ENCODE measurements at places on chromosomes 1 and 21.

GRCh38 chr1:245458761-245459174, 304.0 kb downstream of the KIF26B start:
- no peak for DNase-seq

- DNase-seq = peak; percentile 8
Observed at GRCh38 chr1:154497026-154497806, 4.8 kb upstream of the TDRD10 start.

DNA sequence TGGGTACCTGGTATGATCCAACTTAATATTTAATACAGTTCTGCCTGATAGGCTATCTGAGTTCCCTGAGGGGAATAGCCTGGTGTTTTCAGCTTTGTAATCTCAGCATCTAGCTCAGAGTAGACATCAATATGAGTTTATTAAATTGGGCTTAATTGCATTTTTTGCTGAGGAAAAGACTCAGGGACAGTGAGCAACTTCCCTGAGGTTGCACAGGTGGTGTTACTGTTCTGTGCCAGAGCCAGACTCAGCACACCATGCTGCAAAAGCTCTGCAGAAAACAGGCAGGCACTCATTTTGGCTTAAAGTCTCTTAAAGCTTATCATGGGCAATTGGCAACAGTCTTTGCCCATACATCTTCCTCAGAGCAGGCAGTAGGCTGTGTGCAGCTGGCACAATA, 90.5 kb upstream of the JUN start:
- DNase-seq = no peak

DNA sequence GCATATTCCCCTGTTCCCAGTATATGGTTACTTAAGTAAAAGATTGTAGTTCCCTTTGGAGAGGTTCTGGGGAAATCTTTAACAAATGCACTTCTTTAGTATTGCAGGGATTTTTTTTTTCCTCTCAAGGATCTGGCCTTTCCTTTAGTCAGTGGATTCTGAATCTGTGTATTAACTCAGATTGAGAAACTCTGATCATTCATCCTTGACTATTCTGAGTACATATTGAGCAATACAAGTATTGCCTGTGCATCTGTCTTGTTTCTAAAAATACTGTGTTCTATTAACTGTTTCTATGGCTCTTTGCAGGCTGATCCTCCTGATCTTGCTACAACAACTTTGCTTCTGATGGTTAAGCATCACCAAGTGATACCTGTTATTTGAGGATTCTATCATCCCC, 67.8 kb upstream of the FGGY start:
- peak; percentile 71 for DNase-seq

- no peak for DNase-seq
Observed at GRCh38 chr1:30195424-30196134, 527.8 kb downstream of the MATN1 start.

- no peak for DNase-seq
Observed at GRCh38 chr21:33872881-33873515, 42.6 kb downstream of the ATP5PO start.

DNA sequence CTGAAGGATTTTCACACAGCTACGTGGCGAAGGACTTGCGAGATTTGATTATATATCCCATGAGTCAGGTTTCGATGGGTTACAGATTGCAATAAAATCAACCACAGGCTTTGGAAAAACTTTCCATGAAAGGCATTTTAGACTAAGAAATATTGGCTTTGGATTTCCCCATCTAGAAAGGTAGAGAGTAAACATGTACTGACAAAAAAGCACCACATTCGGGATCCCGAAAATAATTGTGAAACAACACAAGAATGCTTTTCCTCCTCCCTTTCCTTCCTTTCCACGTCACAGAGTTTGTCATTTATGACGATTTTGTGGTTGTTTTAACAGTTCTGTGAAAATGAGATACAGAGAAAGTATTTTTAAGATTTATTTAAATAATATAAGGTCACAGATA, 38.5 kb downstream of the TGFB2 start:
- DNase-seq = peak; percentile 65

GRCh38 chr1:62389531-62389930, 47.3 kb upstream of the USP1 start:
- no peak for DNase-seq

DNA sequence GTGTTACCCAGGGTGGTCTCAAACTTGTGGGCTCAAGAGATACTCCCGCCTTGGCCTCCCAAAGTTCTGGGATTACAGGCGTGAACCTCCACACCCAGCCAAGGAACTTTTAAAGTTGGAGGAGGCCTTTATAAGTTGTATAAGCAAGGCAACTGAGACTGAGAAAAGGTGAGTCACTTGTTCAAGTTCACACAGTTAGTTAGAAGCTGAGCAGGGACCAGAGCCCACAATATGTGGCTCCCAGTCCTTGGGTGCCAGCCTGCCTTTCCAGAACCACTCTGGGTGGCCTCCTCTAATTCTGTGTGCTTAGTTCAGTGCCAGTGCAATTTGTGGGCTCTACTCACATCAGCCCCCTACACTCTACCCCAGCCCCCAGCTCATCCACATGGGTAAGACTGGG, 3.7 kb downstream of the RAB25 start:
- no peak for DNase-seq

DNA sequence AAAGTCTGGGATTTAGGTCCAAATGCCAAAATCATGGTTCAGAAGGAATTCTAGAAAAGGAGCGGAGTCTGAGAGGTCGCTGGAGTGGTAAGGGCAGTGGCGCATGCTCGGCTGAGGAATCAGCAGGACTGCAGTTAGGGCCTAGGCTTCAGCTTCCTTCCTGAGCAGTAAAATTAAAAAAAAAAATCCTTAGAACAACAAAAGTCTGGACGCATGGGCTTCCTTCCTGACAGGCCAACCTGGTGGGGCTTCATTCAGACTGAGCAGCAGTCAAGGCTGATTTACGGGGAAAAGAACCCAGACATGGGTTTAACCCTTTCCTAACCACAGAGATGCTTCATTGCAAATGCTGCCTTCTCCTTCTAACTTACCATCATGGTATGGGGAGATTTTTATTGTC, 17.1 kb downstream of the RNF220 start:
- no peak for DNase-seq

DNA sequence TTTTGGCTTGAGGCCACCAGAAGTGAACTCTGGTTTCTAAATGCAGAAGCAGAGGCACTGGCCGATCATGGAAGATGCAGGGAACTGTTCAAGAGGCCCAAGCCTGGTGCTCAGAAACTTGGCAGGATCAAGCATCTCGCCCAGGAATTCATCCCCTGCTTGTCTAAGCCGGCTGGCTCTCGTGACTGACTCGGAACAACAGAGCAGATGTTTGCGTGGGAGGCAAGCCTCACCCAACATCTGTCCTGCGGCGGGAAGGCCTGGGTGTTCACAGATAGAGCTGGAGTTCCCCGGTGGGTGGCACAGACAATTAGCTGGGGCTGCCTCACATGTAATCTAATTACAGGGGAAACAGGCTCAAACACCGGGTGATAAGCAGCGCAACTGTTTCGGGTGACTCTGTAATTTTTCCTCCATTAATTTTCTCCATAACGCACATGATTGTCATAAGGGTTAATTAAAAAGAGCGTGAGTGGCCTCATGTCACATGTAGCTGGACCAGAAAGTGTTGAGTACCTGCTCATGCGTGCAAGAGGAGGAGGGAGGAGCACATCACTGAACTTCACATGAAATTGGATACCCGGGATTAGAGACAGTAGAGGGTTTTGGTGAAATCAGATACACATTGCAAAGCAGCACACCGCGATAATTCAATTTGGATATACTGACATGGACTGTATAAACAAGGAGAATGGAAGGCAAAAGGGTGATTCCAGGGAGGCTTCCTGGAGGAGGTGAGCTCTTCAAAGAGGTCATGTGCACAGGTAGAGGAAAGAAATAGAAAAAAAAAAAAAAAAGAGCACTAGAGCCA, 180.0 kb downstream of the ETS2 start:
- DNase-seq = peak; percentile 87

DNA sequence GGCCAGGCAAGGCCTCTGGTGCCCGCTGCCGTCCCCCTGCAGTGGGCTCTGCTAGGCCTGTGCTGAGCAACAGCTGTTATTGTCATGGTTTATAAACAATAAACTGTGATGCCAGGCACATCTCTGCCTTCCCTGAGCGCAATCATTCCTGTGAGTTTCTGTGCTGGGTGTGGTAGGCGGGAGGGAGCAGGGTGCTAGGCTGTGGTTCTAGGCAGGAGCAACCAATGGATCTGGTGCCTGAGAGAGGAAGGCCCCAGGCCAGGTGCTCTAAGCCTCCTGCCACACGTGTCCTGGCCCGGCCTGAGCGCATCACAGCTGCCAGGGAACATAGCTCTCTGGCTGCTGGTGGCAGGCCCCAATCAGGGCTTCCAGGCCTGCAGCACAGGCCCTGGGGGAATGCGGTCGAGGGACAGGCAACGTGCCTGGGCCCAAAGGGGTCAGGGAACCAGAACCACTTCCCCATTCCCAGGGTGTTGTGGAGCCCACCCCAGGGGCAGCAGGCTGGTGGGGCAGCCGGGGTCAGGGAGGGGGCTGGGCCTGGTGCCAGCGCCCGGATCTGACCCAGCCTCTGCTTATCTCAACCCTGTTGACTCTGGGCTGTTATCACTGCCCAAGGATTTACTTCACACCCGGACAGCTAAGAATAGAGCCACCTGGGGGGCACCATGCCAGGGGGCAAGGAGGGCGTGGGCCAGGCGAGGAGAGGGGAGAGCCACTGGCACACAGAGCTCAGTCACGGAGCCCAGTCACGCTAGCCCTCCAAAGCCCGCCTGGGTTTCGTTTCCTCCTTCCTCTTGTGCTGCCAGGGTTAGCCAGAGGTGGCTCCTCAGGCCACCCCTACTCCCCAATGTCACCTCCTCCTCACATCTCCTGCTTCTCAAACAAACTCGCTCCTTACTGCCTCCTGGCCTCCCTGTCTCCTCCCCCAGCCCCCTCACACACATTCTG, 11.5 kb downstream of the TRIM46 start:
- no peak for DNase-seq

DNA sequence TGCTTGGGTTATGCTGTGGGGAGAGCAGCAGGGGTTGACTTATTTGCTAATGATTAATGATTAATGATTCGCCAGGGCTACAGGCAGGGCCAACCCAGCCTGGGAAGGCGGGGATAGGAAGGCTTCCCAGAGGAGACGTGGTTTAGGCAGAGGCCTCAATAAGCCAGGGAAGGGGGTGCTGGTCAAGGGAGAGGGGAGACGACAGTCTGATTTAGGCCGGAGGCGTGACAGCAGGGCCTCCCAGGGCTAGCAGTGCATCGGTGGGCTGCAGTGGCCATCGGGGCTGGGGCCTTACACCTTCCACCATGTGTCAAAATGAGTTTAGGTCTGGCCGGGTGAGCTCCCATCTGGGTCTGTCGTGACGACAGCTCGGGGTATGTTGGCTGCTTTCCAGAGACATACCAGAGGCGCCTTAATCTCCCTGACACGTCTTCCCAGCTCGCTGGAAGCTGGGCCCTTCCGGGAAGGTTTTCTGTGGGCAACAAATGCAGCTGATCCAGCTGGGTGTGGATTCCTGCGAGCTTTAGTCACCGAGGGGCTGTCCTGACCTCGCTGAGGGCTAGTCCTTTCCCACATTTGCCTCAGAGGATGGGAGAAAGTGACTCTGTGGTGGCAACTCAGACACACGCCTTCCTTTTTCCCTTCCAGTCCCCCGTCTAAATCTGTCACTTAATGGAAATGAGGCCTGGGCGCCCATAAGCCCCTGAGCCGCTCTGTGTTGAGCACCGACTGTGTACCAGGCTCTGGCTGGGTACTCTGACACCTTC, 3.7 kb upstream of the SLC1A7 start:
- peak; percentile 100 for DNase-seq

- DNase-seq = no peak
Observed at GRCh38 chr1:196319301-196319700, 288.9 kb downstream of the KCNT2 start.

Measured in choroid plexus epithelial cell (primary cell).